ENCODE measurements at places on chromosomes 2 and 18.

GRCh38 chr2:133458280-133458679 is 110.0 kb downstream of the NCKAP5 start:
- DNase-seq = no peak

DNA sequence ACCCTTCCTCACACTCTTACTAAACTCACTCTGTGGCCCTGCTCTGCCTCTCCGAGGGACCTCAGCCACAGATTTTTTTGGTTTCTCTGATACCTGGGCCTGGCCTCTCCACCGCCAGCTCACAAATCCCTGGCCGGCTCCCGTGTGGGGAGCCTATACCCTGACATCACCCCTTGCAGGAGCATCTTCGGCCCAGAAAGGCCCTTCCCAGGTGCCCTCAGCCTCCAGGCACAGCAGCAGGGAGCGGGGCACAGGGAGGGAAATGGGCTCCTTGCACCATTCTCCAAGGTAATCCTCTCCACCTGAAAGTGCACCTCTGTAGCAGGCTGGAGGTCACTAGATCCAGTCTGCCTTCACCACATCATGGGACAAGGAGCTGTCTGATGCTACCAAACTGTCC is 43.2 kb downstream of the CRACDL start:
- no peak for DNase-seq

- no peak for DNase-seq
Measured at GRCh38 chr2:101706819-101707177, 9.3 kb downstream of the MAP4K4 start.

- no peak for DNase-seq
Measured at GRCh38 chr2:156145976-156146375, 186.5 kb downstream of the NR4A2 start.

DNA sequence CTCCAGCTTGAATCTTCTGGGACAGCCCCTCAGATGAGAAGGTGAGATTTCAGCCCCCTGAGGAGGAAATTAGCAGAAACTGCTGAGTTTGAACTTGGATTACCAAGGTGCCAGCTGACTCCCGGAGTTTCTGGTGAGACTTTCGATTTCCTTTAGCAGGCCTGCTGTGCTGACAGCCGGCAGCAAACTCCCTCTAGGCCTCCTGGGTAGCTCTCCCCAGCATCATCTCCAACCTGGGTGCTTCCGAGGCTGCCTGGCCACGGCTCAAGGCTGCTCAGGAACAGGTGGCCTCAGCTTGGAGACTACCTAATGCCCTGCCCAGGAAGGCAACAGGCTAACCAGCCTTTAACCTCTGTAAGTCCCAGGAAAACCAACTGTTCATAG is 16.5 kb downstream of the SDC1 start:
- no peak for DNase-seq

DNA sequence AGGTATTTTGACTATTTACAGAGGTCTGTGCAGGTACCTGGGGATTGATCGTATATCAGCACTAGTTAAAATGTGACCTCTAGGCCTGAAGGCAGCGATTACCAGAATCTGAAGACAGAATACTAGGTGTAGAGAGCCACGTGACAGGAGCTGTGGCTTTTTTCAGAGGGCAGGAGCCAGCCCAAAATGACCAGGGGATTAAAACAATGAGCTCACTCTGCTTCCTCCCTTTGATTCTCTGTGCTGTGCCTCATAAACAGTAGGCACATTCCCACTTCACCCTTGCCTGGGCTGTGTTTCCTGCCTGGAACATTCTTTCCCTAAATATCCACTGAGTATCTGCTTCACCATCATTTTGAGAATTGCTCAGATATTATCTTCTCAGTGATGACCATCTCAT is 15.2 kb downstream of the ITGAV start:
- no peak for DNase-seq

DNA sequence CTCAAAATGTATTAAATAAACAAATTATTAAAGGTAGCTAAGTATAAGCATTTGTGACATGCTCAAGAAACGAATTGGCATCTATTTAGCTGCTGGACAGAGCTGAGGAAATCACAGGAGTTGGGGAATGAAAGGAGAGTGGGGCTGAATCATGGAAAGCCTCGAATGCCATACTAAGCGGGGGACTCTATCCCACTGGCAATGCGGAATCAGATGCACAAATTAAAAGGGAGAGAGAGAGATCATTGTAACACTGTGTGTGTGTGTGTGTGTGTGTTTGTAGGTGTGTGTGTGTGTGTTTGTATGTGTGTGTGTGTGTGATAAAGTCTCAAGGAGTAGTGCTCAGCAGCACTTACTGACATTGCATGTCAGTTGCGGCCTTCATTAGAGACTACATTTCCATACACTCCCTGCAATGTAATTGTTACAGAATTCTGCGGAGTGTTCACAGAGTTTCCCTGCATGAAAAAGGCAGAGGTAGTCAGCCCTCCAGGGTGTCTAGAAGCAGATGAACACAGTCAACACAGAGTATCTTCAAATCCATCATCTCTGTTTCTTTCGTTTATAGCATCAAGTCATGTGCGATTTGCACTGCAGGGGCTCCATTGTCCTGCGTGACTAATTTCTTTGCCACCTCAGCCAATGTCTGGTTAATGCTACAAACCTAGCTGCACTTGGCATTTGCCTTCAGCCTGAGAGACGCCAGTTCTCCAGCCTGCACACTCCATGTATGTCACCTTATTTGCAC is 111.7 kb upstream of the CYRIA start:
- DNase-seq = no peak

GRCh38 chr2:239003624-239004273 is 155.9 kb downstream of the TWIST2 start:
- DNase-seq = no peak

DNA sequence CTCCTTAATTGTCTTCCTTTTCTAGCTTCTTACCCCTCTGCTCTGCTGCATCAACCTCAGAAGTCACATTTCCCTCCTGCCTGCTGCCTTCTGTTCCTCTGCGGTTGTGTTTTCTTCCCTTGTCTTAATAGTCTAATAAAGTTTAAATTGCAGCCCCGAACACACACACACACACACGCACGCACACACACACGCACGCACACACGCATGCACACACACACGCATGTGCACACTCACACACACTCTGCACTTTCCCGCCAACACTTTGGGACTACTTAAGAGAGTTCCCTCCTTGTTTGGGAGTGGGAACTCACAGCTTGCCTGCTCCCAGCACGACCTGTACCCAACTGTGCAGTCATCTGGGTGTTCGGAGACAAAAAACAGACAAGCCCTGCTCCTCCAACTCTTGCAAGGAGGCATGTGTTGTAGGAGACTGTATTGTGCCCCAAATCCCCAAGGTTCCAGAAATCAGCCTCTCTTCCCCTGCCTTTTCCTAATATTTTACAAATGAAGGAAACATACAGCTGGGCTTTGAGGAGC is 99.1 kb downstream of the SETBP1 start:
- DNase-seq = no peak

DNA sequence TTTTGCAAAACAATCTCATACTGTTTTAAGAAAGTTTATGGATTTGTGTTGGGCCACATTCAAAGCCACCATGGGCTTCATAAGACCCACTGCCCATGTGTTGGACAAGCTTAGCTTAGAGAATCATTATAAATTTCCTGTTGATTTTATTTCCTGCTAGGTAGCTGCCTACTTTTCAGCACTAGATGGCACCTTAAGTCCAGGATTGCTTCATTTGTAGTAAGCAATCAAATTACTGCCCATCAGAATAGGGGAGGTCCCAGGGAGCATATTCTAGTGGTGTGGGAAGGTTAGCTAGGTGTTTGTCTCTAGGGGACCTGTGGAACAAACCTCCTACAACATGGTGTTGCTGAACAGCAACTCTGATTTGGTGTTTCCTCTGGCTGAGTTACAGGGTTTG is 11.0 kb upstream of the DCDC2C start:
- no peak for DNase-seq

- DNase-seq = no peak
Measured at GRCh38 chr2:143907801-143908200, 612.1 kb downstream of the ZEB2 start.

GRCh38 chr2:230160112-230160660 is 59.6 kb downstream of the SP110 start:
- peak; percentile 58 for DNase-seq

GRCh38 chr2:101427743-101428142 is 40.4 kb upstream of the CREG2 start:
- DNase-seq = no peak

DNA sequence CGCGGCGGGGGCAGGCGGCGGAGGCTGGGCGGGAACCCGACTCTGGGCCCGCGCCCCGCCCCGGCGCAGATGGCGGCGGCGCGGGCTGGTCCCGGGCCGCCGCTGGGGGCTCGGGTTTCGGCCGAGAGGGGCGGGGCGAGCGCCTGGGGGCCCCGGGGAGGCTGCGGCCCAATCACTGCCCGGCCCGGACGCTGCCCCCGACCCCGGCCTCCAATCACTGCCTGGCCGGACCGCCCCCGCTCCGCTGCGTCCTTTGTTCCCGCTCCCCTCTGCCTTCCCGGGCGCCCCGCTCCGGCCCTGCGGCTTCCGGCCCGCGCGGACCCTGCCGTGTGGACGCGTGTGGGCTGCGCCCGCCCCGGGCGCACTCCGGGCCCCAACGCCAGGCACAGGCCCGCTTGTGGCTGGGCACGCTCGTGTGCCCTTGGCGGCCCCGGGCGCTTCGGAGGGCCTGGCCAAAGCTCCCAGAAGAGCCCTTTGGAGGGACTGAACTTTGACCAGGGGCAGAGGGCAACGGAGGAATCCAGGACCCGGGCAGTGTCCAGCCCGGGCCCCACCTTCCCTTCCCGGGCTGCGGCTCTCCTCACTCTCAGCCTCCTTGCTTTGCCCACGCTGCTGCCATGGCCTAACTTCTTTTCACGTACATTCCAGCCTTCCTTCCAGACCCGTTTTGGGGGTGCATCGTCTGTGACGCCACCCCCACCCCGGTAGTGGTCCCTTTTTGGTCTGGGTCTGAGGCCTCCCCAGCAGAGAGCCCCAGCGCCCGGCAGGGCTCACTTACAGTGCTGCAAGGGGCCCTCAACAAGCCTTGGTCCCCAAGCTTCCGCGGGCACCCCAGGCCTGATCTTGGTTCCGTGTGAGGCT is 27.1 kb upstream of the PTMA start:
- DNase-seq = peak; percentile 61

DNA sequence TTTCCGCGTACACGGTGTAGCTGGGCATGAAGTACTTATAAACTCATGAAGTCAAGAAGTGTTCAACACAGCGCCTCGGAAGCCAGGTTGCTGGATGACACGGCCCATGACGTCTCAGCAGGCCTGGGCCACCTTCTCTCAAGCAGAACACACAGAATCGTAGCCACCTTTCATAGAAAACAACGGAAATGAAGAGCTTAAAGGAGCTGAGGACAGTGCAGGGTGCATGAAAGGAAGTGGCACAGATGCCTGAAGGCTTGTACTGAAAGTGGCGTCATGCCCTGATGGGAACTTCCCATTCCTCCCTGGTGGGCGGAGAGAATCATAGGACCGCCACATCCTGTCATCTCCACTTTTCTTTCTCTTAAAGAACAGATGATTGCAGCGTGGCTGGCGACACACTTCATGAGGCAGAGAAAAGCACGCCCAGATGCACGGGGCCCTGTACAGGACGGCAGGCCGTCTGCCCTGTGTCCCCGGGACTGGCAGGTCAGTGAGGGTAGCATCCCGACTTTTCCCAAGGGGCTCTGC is 31.1 kb downstream of the HDAC4 start:
- no peak for DNase-seq

DNA sequence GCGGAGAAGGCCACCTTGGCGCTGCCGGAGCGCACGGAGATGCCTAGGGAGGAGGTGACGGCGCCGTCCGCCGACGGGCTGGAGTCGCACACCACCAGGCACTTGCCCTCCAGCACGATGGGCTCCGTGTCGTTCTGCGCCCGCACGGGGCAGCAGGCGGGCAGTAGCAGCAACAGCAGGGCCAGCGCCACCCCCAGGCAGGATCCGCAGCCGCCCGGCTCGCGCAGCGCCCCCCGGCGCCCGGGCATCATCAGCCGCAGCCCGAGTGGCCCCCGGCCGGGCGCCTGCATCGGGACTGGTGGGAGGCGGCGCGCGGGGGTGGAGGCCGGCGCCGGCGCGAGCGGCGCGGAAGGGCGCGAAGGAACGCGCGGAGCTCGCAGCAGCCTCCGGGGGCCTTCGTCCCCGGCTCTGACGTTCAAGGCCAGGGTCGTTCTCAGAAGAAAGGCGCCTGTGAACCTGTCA is 2.2 kb downstream of the CBLN2 start:
- no peak for DNase-seq

DNA sequence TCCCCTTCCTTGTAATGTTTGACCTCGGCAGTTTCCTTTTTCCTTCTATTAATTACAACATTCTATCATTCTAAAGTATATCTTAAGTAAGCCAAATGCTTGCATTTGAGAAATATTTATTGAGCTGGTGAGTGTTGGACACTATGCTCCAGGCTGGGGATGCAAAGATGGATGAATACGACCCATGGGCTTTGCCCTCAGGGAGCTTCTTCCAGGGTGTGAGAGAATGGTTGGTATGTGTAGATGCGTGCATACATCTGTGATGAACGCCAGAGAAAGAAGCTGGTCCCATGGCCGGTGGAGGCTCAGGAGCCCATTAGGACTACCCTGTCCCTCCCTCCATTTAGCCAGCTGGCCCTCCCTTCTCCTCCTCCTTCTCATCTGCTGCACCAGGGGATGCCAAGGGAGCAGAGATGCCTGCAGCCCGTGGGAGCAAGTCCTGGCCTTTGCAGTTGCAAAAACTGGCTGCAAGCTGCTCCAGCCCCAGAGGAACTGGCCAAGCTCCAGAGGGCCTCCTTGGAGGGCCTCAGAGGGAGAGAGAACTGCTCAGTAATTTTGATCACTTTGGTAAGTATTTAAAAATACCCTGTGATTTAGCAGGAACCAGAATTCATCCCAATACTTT is 65.7 kb upstream of the FOSL2 start:
- peak; percentile 44 for DNase-seq

DNA sequence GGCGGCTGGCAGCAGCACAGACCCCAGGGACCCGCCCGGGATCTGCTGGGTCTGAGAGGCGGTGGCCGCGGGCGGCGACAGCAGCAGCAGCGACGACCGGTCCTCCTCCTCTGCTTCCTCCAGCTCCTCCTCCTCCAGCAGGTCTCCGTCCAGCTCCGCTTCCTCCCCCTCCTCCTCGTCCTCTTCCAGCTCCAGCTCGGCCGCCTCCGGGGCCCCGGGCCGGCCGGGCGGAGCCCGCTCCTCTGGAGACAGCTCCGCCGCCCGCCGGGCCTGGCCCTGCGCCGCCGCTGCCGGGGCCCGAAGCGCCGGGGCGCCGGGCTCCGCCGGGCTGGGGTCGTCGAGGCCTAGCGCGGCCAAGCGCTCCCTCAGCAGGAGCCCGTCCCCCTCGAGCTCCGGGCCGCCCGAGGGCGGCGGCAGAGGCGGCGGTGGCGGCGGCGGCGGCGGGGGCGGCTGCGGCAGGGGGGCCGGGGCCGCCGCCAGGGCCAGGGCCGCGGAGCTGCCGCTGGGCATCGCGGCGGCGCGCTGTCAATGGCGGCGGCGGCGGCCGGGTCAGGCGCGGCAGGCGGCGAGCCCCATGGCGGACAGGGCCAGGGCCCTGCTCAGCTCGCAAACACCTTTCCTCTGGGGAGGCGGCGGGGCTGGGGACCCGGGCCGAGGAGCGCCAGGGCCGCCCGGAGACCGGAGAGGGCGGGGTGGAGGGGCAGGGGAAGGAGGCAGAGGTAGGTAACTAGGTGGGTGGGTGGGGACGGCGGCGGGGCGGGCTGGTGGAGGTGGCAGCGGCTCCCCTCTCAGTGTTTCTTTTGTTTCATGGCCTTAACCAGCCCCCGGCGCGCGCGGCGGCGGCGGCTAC is 445 bp downstream of the MEX3C start:
- no peak for DNase-seq

GRCh38 chr18:39713961-39714360 is 2148.4 kb upstream of the CELF4 start:
- DNase-seq = no peak
